ENCODE measurements at places on chromosomes 4 and X. TPM values are rescaled to one million over a fixed set of nuclear protein-coding genes. Genes with fewer than 3 reads are reported as not detected.

Gene H2BW2
- not detected for total RNA-seq

- no peak for DNase-seq
Measured at GRCh38 chrX:151762802-151763201, 28.3 kb downstream of the CNGA2 start.

DNA sequence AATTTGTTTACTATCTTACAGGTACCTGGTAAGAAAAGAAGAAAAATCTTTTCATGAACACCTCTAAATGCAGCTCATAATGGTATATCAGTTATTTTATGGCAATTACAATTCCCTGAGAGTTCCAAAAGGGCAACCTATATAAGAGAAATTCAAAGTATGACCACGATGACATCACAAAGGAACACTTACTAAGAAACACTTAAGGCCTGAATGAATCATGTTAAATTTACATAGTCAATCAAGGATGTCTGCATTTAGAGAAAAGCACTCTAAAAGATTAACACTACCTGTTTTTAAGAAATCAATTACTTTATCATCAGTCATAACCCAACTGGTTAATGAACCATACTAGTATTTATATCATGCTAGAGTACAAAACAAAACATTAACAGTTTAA lies 63.9 kb downstream of the LCORL start:
- no peak for DNase-seq

DNA sequence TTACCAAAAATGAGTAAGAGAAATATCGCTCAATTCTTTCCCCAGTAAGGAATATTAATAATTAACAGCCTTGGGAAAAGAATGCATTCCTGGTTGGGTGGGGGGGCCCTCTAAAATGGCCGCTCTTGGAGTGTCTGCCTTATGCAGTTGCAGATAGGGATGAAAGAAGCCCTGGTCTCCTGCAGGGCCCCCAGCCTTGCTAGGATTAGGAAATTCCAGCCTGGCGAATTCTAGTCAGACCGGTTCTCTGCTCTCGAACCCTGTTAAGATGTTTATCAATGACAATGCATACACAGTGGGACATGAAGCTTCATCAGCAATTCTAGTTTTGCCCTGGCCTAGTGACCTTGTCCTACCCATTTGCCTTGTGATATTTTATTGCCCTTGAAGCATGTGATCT lies 1047.7 kb upstream of the GRID2 start:
- DNase-seq, result no peak

- DNase-seq, result no peak
Measured at GRCh38 chr4:53622739-53623151, 31.5 kb upstream of the LNX1 start.

- DNase-seq, result peak; percentile 85
Measured at GRCh38 chr4:1010395-1011021, 918 bp upstream of the FGFRL1 start.

DNA sequence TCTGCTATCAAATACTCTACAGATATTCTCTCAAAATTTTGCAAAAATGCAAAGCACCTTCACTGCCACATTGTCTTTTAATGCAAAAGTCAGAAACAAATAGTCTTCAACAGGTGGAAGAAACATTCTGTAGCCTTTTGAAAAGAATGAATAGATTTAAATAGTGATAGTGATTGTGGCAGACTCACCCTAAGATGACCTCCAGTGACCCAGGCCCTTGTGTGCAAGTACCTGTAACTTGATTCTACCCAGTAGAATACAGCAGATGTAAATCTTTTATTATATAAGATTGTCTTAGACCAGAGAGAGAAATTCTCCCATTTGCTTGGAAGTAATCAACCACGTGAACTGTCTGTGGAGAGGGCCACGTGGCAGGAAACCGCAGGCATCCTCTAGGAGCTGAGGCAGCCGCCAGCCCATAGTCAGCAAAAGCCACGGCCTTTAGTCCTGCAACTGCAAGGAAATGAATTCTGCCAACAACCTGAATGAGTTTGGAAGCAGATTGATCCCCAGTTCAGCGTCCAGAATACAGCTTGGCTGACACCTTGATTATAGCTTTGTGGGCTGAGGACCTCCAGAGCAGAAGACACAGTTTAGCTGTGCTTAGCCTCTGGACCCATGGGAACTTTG lies 272.5 kb downstream of the ARHGAP10 start:
- DNase-seq, result peak; percentile 52

- no peak for DNase-seq
Measured at GRCh38 chrX:128929271-128930057, 593.8 kb downstream of the SMARCA1 start.

- DNase-seq, result no peak
Measured at GRCh38 chr4:82747686-82748575, 50.7 kb downstream of the SCD5 start.
